ENCODE measurements at places on chromosomes 7 and 10.

- no peak for DNase-seq
These were observed 79.9 kb downstream of the ANKRD61 start for GRCh38 chr7:6111041-6111440.

GRCh38 chr7:80413383-80413945, 98.4 kb downstream of the GNAT3 start:
- DNase-seq: no peak

DNA sequence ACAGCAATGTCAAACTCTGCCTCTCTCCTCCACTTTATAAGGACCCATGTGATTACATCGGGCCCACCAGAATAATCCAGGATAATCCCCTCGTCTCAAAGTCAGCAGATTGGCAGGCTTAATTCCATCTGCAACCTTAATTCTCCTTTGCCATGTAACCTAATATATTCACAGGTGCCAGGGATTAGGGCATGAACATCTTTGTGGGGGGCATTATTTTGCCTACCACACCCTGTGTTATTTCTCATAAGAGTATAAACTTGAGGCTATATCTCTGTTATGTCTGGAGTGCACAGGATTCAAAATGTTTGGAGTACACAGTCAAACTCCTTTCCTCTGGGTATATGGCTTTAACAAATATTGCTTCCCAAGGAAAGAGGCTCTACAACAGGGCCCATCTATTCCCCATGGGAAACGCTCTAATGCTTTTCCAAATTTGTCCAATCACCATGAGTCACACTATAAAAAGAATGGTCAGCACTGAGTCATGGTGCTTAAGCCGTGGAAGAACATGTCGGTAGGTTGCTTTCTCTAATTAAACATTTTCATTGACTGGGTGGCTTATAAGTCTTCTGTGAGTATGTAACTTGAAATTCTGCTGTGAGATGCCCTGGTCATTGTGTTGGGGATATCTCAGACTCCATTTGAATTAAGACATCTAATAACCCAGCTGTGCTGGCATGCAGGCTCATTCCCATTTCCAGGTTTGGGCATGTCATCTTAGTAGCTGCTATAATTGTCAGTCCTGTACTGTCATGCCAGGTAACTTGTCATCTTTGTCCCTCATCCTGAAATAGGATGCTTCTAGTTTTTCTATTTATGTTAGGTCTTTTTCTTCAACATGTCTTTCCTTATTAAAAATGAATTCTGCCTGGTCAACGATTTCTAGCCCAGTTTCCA, 11.5 kb upstream of the AKR1B10 start:
- DNase-seq: no peak

DNA sequence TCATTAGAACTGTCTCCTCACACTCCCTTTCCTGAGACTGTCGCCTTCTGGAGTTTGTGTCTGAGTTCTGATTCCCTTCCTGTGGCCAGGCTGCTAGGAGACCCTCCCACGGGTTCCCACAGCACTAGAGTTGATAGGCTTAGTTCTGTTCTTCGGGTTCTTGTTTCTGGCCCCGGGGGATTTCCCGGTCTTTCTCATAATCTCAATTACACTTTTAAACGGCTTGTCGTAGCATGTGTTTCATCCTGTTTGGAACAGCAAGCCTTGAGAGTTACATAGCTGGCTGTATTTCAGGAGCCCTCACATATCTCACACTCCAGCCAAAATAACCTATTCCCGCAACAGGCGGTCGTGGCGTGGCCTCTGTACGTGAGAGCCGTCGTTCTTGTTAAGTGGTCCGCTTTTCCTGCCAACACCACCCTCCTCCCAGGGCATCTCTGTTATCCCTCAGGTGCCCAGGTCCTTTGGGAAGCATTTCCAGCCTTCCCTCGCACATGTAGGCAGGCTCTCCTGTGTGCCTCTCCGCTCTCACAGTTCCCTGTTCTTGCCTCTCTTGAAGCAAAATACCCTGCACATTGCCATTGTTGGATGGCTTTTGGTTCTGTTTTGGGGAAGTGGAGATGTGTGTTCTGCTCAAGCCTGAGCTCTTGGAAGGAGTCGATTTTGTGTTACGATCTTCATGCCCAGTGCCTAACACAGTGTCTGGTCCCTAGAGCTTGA, 46.0 kb downstream of the CDC123 start:
- peak; percentile 92 for DNase-seq

DNA sequence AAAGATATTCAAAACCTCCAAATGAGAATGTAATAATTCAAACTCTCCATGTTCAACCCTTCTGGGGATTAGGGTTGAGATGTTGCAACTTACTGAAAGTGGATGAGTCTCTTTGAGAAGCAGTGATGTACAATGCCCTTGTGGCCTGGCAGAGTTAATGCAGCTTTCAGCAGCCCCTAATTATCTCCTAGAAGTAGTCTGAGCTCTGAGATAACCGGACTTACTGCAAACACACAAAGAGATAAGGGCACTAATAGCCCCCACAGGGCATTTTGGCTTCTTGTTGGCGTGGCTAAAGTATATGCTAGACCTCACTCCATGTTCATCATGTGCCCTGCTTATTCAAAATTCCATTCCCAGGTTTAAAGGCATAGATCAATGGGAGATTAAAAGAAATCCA, 404.7 kb downstream of the NEBL start:
- DNase-seq: no peak

- DNase-seq: peak; percentile 66
These were observed 43.1 kb upstream of the LBX1 start for GRCh38 chr10:101272229-101272868.

DNA sequence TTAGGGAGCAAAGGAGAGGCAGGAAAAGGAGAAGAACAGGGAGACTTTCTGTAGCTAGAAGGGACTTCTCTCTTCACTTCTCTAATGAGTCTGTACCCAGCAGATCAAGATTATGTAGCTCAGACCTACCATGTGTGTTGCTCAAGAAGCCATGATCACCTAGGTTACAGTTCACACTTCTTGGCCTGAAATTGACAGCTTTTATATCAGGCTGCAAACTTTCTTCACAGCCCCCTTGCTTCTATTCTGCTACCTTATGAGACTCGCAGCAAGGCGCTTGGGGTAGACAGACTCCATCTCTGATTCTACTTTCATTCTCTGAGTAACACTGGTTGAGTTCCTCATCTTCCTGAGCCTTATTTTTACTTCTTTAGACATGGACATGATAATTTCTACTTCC, 19.6 kb upstream of the GIMAP2 start:
- DNase-seq: peak; percentile 31

DNA sequence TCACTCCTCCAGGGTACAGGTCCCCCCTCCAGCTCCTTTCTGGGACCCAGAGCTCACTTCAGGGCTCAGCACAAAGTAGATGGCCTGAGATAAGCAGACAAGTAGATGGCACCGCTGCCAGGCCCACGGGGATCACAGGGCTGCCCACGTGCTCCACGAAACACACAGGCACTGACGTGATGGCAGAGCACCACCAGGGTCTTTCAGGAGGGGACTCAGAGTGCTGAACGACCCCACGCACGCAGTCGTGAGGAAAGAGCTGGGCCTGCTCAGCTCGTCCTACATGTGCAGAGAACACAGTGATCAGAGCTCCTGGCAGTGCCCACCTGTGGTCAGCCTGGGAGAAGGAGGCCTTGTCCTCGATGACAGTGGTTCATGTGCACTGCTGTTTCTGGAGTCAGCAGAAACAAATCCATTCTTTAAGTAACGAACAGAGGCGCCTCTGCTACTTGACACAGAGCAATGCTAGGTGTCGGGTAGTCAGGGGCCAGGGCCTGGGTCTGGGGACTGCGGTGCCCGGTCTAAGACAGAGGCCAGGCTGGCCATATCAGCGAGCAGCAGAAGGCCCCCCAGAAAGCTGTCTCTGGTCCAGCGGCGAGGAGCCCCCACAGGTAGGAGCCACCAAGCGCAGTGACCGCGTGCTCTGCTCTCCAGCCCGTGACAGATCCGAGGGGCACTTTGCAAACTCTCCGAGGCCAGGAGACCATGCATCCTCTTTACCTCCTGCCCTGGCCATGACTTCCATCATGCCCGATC, 129.8 kb upstream of the FAM20C start:
- DNase-seq: no peak

DNA sequence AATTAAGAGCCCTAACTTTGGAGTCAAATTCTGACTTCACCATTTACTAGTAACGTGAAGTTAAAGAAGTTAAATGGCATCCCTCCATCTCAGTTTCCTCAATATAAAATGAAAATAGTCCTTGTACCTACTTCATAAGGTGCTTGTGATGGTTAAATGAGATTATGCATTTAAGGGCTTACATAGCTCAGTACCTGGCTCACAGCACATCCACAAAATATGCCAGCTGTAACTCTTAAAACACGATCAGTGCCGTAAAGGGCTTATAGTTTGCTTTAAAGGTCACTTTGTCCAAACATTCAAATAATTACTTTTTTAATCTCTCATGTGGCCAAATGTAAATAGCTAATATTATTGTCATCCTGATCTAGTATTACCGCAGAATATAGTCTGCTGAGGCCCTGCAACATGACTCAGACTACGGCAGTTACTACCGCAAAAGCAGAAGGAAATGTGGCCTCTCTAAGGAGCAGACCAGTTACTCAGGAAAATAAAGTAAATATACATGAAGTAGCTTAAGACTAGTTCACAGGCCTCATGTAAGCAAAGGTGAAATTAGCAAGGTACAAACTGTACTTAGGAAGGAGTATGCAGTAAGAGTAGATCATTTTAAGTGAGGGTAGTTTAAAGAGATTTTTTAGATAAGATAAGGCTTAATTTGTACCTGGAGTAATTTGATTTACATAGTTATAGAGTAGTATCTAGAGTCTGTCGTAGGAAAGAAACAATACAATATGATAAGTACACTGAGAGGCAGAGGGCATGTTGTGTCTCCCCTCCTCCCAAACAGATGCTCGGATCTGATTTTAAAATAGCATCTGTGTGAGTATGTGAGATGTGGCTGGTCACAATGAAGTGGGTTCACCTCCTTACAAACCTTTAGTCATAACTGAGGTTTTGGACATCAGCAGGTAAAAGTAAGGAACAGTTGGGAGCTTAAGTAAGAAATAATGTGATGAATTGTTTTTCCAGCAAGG, 13.1 kb downstream of the CASP2 start:
- peak; percentile 77 for DNase-seq

- DNase-seq: no peak
These were observed 257.1 kb downstream of the CAMK1D start for GRCh38 chr10:12606461-12606860.

GRCh38 chr7:88344956-88345832, 38.5 kb upstream of the STEAP4 start:
- peak; percentile 53 for DNase-seq

GRCh38 chr7:80536426-80536825, 24.6 kb upstream of the GNAT3 start:
- DNase-seq: peak; percentile 17

- peak; percentile 73 for DNase-seq
These were observed 24.8 kb downstream of the INPP5F start for GRCh38 chr10:119750391-119751230.

GRCh38 chr7:37601321-37601720, 82.2 kb upstream of the GPR141 start:
- DNase-seq: no peak

DNA sequence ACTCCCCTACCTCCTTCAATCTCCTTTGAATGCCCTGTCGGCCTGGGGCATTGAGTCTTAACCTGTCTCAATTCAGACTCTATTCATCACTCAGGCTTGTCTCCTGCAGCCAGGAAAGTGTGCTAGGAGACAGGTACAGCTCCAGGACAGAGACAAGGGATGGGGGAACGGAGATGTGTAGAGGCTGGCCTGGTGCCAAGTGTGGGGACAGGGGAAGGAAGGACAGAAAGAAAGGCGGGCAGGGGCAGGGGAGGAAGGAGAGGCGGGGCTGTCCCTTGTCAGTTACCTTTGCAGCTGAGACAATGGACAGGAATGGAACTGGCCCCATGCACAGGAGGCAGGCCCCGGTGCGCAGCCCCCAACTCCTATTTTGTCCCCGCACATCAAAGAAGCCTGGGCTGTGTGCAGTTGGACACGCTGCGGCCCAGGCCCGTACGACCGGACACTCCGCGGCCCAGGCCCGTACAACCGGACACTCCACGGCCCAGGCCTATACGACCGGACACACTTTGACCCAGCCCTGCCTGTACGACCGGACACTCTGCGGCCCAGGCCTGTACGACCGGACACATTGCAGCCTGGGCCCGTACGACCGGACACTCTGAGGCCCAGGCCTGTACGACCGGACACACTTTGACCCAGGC, 36.9 kb downstream of the CHST15 start:
- DNase-seq: no peak

DNA sequence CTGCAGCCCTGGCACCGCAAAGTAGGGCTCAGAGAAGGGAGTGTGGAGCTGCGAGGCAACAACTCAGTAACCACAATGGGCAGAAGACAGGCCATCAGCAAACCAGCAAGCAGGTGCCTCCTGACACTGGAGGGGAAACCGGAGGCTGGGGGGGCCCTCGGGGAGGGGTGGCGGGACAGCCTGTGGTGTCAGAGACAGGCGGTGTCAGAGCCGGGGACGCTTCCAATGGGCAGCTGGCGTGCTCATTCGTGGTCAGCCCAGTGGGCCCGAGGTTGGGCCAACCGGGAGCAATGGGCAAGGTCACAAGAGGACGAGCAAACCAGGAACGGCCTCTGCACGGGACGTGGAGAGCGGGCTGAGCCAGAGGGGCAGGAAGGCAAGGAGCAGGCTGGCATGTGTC, 158.1 kb downstream of the MAD1L1 start:
- DNase-seq: no peak

- DNase-seq: no peak
These were observed 100.0 kb downstream of the LSM5 start for GRCh38 chr7:32390210-32390609.

- no peak for DNase-seq
These were observed 51.2 kb upstream of the TMEM248 start for GRCh38 chr7:66869660-66870450.

GRCh38 chr7:129790136-129790535, 162.6 kb downstream of the UBE2H start:
- no peak for DNase-seq

- no peak for DNase-seq
These were observed 39.1 kb upstream of the ZNF273 start for GRCh38 chr7:64863969-64864368.

DNA sequence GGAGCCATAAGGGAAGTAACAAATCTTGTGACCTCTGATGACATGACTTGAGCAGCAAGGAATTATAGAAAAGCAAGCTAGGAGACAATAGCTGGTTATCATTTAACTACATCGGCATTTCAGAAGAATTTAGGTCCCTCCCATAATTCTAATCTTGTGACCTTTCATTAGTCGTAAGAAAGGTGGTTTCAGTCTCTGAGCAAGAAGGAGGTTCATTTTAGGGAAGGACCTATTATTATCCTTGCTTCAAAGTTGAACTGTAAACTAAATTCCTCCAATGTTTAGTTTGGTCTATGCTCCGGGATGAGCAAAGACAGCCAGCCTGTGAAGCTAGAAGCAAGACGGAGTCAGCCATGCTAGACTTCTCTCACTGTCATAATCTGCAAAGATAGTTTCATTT, 159.6 kb downstream of the SLC16A9 start:
- DNase-seq: no peak

DNA sequence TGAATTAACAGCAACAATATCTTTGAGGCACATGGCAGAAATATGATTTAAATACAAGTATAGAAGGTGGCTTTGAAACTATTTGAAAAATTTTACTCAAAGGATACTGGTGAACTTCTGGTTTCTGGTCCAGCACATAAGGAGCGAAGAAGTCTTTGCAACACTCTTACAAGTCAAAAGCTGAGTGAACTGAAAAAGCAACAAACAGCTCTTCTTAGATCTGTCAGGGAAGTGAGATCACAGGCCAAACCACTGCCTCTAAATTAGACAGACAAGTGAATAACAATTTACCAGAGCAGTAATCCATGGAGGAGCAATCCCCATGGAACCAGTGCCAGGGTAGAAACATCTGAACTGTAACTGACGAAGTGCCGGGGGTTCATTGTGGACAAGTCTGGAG, 9.6 kb upstream of the VWC2 start:
- no peak for DNase-seq

Measured in inflammatory macrophage (primary cell).